Stimulated activated CD8-positive, alpha-beta memory T cell treated with anti-CD3 and anti-CD28 coated beads, Interleukin-15, amount 100 ng/mL, for 24 hours (primary cell): ENCODE measurements at places on chromosomes 11 and 22.

GRCh38 chr22:27116312-27117086 is 459.1 kb downstream of the MIAT start:
- no peak for DNase-seq

DNA sequence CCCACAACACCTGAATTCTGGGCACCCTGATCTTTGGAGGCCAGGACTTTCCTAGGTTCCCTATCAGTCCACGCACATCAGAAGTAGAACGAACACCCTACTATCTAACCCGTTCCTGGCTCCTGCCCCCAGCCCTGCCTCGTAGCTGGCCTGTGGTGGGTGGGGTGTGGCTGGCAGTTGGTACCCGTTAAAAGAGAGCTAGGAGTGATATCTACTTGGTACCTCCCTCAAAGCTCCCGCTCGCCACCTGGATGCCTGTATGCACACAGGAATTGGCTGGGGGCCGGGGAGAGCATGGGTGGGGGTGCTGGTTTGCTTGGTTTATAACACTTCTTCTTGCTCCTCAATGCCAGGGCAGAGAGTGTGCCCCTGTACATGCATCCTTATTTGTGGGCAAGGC is 14.0 kb upstream of the NECTIN1 start:
- no peak for DNase-seq

GRCh38 chr11:44747316-44747715 is 20.6 kb downstream of the TSPAN18 start:
- no peak for DNase-seq

GRCh38 chr11:69943506-69943905 is 124.3 kb upstream of the FGF3 start:
- DNase-seq = no peak

DNA sequence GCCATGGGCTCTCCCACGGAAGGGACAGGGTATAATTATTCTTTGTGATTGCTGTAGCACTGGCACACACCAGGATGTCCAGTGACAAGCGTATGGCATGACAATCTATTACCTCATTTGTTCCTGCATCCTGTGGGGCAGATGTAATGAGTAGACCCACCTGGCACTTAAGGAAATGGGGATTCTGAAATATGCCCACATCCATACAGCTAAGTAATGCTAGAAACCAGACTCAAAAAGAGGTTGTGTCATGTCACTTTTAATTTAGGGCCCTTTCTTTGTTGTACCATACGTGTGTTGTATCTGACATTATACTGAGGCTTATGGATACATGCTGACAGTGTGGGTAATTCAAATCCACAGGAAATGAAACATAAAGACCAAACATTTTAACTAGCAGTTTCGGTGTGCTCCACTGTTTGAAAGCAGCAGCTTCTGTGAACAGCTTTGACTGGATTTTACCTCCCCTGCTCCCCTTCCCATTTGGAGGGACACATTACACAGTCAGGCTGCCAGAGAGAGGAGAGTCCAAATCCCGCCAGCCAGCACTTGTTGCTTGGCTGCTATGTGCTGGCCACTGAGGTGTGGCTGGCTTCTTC is 21.2 kb downstream of the GRAMD1B start:
- DNase-seq = no peak

GRCh38 chr22:37998543-37998942 is 14.2 kb upstream of the SOX10 start:
- DNase-seq = no peak

- no peak for DNase-seq
These were observed 19.7 kb downstream of the OR51E2 start for GRCh38 chr11:4677948-4678347.

DNA sequence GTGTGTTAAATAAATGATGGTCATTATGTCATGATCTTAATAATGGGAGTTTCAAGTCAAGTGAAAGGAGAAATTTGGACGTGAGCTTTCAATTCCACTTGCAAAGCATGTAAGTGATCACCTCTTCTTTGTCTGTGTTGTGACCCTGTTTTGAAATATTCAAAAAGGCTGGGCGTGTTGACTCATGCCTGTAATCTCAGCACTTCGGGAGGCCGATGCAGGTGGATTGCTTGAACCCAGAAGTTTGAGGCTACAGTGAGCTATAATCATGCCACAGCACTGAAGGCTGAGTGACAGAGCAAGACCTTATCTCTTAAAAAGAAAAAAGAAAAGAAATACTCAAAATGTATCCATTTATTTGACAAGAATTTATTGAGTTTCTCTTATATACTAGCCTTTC is 32.9 kb upstream of the EED start:
- DNase-seq = no peak

- no peak for DNase-seq
These were observed at the start of gene AMOTL1 for GRCh38 chr11:94767701-94768601. AMOTL1 (plus strand) TSS chr11:94768356; CDS start chr11:94768512, 156 bp downstream.

DNA sequence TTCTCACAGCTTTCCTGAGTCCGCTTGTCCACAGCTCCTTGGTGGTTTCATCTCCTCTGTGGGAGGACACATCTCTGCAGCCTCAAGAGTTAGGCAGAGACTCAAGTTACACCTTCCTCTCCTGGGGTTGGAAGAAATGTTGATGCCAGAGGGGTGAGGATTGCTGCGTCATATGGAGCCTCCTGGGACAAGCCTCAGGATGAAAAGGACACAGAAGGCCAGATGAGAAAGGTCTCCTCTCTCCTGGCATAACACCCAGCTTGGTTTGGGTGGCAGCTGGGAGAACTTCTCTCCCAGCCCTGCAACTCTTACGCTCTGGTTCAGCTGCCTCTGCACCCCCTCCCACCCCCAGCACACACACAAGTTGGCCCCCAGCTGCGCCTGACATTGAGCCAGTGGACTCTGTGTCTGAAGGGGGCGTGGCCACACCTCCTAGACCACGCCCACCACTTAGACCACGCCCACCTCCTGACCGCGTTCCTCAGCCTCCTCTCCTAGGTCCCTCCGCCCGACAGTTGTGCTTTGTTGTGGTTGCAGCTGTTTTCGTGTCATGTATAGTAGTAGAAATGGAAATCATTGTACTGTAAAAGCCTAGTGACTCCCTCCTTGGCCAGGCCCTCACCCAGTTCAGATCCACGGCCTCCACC is 11.7 kb downstream of the RASD2 start:
- DNase-seq = peak; percentile 60
